ENCODE measurements at places on chromosomes 5 and 9.

GRCh38 chr9:93236541-93237206 is 52.7 kb downstream of the WNK2 start:
- no peak for DNase-seq

- peak; percentile 48 for DNase-seq
Measured at GRCh38 chr9:84667571-84668195, 1.8 kb upstream of the NTRK2 start.

- no peak for DNase-seq
Measured at GRCh38 chr5:33227247-33227646, 213.5 kb upstream of the TARS1 start.

- DNase-seq: no peak
Measured at GRCh38 chr5:67032921-67033664, 163.5 kb downstream of the CD180 start.

GRCh38 chr5:35830587-35830986 is 26.1 kb upstream of the IL7R start:
- no peak for DNase-seq

GRCh38 chr5:62534461-62535236 is 44.0 kb upstream of the LRRC70 start:
- no peak for DNase-seq

- no peak for DNase-seq
Measured at GRCh38 chr5:83270311-83270710, 193.0 kb downstream of the XRCC4 start.

GRCh38 chr5:144093400-144093799 is 77.1 kb downstream of the YIPF5 start:
- no peak for DNase-seq

GRCh38 chr5:159227452-159227851 is 18.1 kb upstream of the RNF145 start:
- no peak for DNase-seq

DNA sequence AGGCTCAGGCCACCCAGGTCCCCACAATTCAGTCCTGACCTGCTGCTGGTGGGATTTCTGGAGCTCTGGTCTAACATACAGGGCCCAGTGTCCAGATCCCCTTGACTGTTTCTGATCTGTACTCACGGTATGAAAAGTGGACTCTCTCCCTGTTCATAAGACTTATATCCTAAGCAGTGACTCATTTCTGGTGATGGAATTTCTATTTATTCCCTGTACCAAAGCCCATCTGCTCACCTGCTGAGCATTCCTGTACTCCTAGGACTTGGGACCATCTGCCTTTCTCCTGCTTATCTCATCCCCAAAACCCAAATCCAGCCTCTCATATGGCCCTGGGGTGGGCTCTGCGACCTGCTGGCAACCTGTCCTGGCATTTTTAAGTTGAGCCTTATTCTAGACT is 86.6 kb downstream of the APBA1 start:
- DNase-seq: no peak

DNA sequence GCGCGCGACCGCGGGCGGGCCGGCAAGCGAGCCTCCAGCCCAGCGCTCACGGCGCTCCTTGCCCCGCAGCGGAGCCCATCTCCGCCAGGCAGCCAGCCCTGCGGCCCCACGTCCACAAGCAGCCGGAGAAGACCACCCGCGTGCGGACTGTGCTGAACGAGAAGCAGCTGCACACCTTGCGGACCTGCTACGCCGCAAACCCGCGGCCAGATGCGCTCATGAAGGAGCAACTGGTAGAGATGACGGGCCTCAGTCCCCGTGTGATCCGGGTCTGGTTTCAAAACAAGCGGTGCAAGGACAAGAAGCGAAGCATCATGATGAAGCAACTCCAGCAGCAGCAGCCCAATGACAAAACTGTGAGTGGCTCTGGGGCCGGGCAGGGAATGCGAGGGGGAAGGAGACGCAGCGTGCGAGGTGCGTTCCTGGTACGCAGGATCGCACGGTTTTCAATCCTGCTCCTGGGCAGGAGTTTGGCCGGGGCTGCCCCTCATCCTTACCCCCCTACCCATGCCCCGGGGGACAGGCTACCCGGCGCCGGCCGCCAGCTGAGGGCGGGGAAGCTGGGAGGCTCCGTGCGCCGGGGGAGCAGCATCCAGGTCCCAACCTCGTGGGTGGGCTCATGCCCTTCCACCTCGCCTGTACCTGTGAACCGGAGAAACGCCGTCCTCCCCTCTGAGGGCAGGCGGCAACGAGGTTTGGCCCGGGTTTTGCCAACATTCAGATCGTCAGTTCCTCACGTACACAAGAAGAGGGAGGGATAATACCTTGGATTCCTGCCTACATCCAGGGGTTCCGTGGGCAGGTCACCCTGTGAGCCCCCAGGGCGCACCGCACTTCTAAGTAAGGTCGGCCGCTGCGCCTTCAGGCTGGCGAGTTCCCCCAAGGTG is 6.6 kb downstream of the ISL1 start:
- DNase-seq: no peak

GRCh38 chr9:71096421-71097108 is 24.9 kb downstream of the TRPM3 start:
- no peak for DNase-seq

DNA sequence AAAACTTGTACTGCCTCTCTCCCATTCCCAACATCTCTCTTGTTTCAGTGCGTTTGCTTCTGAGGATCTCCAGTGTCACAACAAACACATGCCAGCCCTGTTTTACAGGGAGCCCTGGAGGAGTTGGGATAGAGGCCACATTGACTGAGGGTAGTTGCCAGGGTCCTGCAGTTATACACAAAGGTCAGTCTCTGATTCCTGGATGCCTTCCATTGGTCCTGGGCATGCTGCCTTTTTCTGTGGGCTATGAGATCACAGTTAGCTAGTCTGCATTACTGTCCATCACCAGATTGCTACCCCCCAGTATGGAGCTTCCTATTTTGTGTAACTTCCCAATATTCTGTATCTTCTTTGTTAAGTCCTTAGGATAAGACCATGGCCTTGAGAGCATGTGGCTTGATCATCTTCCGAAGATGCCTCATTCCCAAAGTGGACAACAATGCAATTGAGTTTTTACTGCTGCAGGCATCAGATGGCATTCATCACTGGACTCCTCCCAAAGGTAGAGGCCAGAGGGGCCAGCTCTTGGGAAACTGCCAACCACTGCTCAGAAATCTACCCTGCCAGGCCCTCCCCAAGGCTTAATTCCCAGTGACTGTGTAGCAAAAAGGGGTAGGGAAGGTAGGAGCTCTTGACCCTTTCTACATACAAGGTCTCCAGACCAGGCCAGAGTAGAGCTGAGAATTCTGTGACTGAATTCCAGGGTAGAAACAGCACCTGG is 9.5 kb downstream of the NUDT2 start:
- no peak for DNase-seq

DNA sequence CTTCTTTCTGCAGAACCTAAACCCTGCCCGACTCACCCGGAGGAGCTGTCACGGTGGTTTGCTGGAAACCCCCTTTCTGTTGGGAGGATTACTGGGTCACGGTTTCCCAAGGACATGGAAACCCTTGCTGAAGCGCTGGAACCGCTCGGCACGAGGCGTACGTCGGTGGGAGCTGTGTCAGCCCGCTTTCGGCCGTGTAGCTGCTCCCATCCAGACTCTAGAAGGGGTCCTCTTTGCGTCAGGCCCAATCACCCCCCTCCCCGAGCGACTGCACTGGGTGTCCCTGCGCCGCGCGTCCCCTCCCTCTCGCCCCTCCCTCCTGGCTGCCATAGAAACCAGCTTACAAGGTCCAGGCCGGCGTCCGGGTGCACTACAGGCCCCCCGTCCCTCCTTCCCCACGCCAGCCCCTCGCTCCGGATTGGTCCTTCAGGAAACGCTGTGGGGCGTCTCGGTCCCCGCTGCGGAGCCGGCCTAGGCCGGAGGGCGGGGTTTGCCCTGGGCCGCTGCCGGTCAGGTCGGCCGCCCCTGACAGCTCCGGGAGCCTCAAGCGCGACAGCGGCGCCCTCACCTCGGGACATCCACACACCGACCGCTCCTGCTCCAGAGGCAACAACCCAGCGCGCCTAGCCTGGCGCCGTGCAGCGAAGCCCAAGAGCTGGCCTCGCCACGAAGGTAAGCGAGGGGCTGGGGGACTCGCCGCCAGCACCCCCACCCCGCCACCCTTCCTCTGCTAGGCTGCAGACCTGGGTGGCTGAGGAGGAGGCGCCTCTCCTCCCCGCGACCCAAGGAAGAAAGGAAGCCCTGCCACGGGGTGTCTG is at the start of gene NIM1K:
Gene NIM1K (plus strand): TSS at position 486 of the 818 bp plus-strand sequence. CDS start 53,551 bp downstream, outside the sequence.
- no peak for DNase-seq

Measured in COLO829 (cell line).